Tibial nerve (tissue), 4 donors: ENCODE measurements at places on chromosomes 11 and 22.

DNA sequence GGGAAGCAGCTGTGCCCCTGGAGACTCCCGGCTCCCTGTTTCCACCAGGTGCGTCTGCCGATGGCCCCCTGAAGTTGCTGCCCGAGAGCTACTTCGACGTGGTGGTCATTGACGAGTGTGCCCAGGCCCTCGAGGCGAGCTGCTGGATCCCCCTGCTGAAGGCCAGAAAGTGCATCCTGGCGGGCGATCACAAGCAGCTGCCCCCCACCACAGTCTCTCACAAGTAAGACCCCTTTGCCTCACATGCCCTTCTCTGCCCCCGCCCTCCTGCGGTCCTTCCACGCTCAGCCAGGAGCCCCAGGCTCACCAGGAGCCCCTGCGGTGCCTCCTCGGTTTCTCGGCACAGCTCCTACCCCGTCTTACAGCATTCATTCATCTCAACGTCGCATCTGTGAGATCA is 25.4 kb downstream of the IGHMBP2 start:
- no peak for DNase-seq

DNA sequence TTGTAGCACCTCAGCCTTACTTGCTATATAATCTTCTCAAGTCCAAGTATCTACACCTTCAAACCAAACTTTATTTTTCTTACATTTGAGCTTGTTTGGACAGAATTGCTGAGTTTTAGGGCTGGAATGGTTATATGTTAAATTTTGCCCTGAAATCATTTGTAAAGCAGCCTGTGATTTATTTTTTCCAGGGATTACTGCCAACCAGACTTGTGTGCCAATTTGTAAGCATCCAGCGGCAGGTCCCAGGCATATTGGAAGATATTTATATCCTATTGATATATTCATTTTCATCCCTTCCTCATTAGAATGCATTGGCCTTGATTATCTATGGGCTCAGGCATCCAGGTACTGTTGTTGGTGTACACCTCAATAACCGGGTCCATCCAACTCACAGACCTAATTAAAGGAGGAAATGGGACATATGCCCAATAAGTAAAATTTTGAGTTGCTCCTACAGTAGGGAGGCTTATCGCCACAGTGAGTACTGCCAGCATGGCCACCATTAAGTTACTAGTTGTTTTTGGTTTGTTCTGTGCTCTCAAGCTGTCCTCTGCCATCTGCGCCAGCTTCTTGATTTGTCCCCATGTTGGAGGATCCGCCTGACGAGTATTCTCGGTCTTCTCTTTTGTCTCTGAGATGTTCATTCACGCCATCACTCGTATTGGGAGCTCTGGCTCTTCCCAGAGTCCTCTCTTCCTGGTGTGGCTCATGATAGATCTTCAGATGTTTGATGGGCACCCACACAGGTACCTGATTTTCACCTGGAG is 9.8 kb upstream of the DNAJB13 start:
- no peak for DNase-seq

DNA sequence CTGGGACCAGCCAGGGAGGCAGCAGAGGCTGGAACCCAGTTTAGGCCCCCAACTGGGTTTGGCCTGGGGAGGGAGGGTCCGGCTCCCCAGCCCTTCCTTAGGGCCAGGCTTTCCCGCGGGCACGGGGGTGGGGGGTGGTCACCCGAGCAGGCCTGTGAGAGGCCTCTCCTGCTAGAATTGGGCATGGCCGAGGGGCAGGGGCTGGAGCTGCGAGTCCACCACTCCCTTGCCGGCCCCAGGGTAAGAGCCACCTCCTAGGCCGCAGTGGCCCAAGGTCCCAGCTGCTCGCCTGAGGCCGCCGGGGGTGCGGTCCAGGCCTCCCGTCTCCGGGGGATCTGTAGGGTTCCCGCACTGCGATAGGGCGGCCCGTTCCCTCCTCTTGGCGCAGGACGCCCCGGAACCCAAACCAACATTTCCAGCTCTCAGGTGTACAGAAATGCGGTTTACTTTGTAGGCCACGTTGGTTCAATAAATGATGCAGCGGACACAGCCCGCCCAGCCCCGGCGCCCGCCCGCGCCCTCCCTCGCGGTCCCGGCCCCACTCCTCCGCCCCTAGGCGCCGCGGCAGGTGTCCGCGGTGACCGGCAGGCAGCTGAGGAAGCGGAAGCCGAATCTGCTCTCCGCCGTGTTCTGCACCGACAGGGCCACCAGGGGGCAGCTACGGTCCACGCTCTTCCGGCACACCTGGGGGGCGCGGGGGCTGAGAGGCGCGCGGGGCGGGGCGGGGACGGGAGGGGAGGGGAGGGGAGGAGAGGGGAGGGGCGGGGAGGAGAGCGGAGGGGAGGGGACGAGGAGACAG is 5.9 kb downstream of the LMNTD2 start:
- no peak for DNase-seq

GRCh38 chr22:35024364-35024692 is 41.6 kb upstream of the ISX start:
- DNase-seq = no peak

GRCh38 chr11:60974726-60975125 is 3.2 kb downstream of the CD6 start:
- no peak for DNase-seq
